ENCODE measurements at places on chromosomes 12 and 14.

GRCh38 chr12:48795550-48796455 lies 6.9 kb upstream of the ADCY6 start:
- no peak for DNase-seq

DNA sequence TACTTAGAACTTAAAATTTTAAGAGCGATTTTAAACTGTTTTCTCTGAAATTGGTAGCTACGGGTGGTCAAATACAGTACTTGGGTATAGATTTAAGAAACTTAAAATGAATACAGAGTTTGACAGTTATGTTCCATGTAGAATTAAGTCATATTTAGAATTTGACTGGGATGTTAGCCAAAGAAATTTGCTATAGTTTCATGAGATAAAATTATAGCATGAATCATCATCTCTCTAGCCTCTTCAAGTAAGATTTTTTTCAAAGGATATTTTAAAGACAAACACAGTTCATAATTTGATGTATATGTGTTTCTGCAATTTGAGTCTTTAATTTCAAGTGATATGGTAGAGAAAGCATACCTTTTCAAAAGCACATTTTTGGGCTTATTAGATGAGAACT lies 41.0 kb downstream of the ZCRB1 start:
- no peak for DNase-seq

DNA sequence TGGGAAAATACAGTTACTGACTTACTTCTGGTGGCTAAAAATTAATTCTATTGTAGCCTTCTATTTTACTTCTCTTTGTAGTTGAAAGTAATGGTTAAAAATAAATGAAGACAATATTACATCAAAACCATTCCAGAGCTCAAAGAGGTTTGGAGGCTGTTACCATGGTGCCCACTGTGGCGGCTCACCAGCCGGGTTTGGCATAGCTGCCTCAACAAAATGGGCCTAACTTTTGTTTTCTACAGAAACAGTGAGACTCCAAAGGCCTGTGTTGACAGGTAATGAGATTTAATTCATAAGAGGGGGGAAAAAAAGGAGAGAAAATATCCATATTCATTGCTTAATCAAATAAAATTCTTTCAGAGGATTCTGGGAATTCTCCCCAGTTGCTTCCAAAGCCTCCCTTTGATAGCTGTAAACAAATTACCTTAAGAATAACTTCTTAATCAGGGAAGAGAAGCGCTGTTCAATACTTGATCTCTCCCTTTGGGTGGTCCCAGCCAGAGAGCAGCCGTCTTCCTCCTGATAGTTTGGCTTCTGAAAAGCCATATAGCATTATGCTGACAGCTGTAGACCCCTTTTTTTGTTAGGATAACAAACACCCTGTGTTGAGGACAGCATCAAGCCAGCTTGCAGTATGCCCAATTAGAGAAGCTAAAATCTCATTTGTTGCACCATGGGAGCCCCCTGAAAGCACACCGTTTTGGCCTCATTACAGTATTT lies 266.8 kb downstream of the NEDD1 start:
- no peak for DNase-seq

DNA sequence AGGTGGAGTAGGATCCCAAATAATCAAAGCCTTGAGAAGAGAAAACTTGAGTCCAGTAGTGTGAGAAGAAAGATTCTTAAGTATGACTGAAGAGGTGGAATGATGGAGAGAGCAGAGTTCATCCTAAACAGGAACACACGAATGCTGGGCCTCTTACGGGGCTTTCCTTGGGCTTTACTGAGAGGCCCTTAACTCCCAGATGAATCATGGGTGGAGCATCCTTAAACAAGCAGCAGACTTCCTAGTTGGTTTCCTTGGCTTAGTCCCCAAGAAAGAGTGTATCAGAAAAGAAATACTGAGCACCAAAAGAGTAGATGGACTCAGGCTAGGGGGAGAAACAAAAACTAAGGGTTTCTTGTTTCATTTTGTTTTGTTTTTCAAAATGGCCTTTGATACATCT lies 132.5 kb downstream of the GPR135 start:
- DNase-seq = no peak

GRCh38 chr14:100416921-100417860 lies 94.1 kb downstream of the SLC25A47 start:
- no peak for DNase-seq

Measured in activated naive CD8-positive, alpha-beta T cell treated with anti-CD3 and anti-CD28 coated beads, Interleukin-2, amount 50 U/mL, for 16 hours (primary cell).